ENCODE measurements at places on chromosomes 7 and 10. TPM values are rescaled to one million over a fixed set of nuclear protein-coding genes. Genes with fewer than 3 reads are reported as not detected.

Gene COL1A2
- polyA plus RNA-seq = 10.3 TPM

Gene CCL24
- 28.3 TPM for polyA plus RNA-seq

Gene FAM131B
- polyA plus RNA-seq = 1.5 TPM

Gene EIF4H
- 213 TPM for polyA plus RNA-seq

Gene CAV2
- 25.5 TPM for polyA plus RNA-seq

Gene SLC29A3
- 0.45 TPM for polyA plus RNA-seq

Gene ADRA2A
- 11.6 TPM for polyA plus RNA-seq

DNA sequence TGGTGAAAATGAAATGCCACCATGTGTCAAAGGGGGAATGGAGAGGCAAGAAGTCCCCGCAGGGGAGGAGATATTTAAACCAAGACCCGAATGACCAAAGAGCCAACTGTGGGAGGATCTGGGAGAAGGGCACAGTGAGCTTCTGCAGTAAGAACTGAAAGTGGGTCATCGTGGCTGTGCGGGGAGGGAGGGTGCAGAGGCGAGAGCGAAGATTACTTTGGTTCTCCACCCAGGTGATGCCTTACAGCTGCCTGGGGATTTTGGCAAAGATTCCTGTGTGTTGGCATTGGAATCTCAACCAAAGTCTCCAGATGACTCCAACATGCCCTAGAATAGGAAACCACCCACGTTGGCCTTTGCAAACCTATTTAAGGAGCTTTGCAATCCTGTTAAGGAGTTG, 44.2 kb upstream of the ADAM12 start:
- no peaks in the 10 kb centered on the region for H3K36me3 ChIP-seq
- H3K27me3 ChIP-seq = peaks cover 3% of the 10 kb centered on the region
- no peak overlapping the region for H3K27ac ChIP-seq
- no peak overlapping the region for H3K4me3 ChIP-seq
- DNase-seq = no peak
- no peaks in the 10 kb centered on the region for H3K4me1 ChIP-seq

- no peak for DNase-seq
- no peaks in the 10 kb centered on the region for H3K27me3 ChIP-seq
- no peaks in the 10 kb centered on the region for H3K36me3 ChIP-seq
Measured at GRCh38 chr7:90169891-90170290, 15.6 kb downstream of the STEAP1 start.

DNA sequence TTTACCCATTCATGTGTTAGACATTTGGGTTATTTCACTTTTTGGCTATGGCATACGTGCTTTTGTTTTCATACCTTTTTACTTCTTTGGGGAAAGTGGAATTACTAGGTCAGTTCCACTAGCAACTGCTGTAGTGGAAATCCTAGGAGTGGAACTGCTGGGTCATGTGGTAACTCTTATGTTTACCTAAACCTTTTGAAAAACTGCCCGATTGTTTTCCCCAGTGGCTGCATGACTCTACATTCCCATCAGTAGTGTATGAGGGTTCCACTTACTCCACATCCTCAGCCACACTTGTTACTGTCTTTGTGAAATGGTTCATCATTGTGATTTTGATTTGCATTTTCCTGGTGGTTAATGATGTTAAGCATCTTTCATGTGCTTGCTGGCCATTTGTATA, 82.3 kb downstream of the TAX1BP1 start:
- no peaks in the 10 kb centered on the region for H3K27me3 ChIP-seq
- no peak for DNase-seq
- H3K36me3 ChIP-seq = no peaks in the 10 kb centered on the region
- H3K4me1 ChIP-seq = no peaks in the 10 kb centered on the region

- DNase-seq = no peak
- no peaks in the 10 kb centered on the region for H3K36me3 ChIP-seq
- no peaks in the 10 kb centered on the region for H3K27me3 ChIP-seq
- no peak overlapping the region for H3K27ac ChIP-seq
Measured at GRCh38 chr7:122743211-122743610, 40.5 kb upstream of the RNF148 start.

DNA sequence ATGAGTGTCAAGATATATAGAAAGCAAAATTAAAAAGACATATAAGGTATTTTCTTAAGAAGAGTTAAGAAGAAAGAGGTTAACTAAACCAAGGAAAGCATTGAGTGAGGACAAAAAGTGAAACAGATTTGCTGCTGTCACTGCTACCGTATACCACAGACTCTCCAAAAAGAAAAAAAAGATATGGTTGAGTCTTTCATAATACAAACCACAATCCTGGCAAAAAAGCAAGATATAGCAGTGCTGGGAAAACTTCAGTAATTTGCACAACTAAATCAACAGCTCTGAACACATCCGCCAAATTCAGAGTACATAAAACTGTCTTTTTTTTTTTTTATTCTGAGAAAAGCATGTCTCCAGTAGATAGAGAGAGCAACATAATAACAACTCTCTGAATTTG, 114.7 kb downstream of the ETV1 start:
- no peaks in the 10 kb centered on the region for H3K36me3 ChIP-seq
- DNase-seq = peak; percentile 1
- H3K4me1 ChIP-seq = no peaks in the 10 kb centered on the region
- no peaks in the 10 kb centered on the region for H3K27me3 ChIP-seq
- no peak overlapping the region for H3K27ac ChIP-seq

- no peak for DNase-seq
- H3K36me3 ChIP-seq = no peaks in the 10 kb centered on the region
- H3K27me3 ChIP-seq = no peaks in the 10 kb centered on the region
- no peak overlapping the region for H3K4me3 ChIP-seq
- no peak overlapping the region for H3K27ac ChIP-seq
- H3K4me1 ChIP-seq = no peaks in the 10 kb centered on the region
Measured at GRCh38 chr7:85343484-85343883, 156.6 kb upstream of the SEMA3D start.

- no peak for DNase-seq
- H3K4me1 ChIP-seq = no peaks in the 10 kb centered on the region
- H3K27me3 ChIP-seq = no peaks in the 10 kb centered on the region
- no peak overlapping the region for H3K4me3 ChIP-seq
Measured at GRCh38 chr10:62384057-62384446, 9.9 kb downstream of the ZNF365 start.

GRCh38 chr7:332646-333392, 42.8 kb downstream of the FOXL3 start:
- H3K27me3 ChIP-seq = no peaks in the 10 kb centered on the region
- H3K36me3 ChIP-seq = no peaks in the 10 kb centered on the region

DNA sequence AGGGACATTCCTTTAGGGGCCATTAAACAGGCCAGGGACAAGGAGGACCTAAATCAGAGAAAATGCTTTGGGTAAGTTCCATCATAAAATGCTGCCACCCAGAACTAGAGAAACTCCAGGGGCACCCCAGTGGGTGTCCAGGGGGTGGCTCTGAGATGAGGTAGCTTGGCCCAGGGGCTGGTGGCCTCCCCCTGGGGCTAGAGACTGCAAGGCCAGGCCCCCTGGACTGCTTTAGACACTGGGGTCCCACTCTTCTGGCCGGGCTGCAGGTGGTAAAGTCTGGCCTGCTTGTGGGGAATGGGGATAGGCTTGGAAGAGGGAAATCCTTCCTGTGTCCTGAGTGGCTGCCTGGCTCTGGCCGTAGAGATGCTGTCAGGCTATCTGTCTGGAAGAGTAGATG, 169.6 kb upstream of the PODXL start:
- DNase-seq = no peak
- H3K27ac ChIP-seq = no peak overlapping the region
- no peaks in the 10 kb centered on the region for H3K36me3 ChIP-seq
- no peaks in the 10 kb centered on the region for H3K4me1 ChIP-seq
- H3K27me3 ChIP-seq = no peaks in the 10 kb centered on the region
- H3K4me3 ChIP-seq = no peak overlapping the region

- DNase-seq = no peak
- H3K27me3 ChIP-seq = no peaks in the 10 kb centered on the region
- no peak overlapping the region for H3K27ac ChIP-seq
Measured at GRCh38 chr7:36011588-36011965, 141.5 kb upstream of the EEPD1 start.

GRCh38 chr7:132095111-132095765, 481.0 kb downstream of the PLXNA4 start:
- H3K36me3 ChIP-seq = no peaks in the 10 kb centered on the region
- no peaks in the 10 kb centered on the region for H3K4me1 ChIP-seq

- H3K4me3 ChIP-seq = no peak overlapping the region
- H3K27ac ChIP-seq = no peak overlapping the region
- H3K27me3 ChIP-seq = no peaks in the 10 kb centered on the region
- H3K4me1 ChIP-seq = no peaks in the 10 kb centered on the region
- H3K36me3 ChIP-seq = peaks cover 22% of the 10 kb centered on the region
- DNase-seq = peak; percentile 19
Measured at GRCh38 chr10:11950325-11951018, 92.1 kb downstream of the UPF2 start.

GRCh38 chr7:121020249-121020988, 31.9 kb downstream of the CPED1 start:
- no peak overlapping the region for H3K4me3 ChIP-seq
- no peaks in the 10 kb centered on the region for H3K27me3 ChIP-seq
- H3K36me3 ChIP-seq = no peaks in the 10 kb centered on the region
- no peak overlapping the region for H3K27ac ChIP-seq

DNA sequence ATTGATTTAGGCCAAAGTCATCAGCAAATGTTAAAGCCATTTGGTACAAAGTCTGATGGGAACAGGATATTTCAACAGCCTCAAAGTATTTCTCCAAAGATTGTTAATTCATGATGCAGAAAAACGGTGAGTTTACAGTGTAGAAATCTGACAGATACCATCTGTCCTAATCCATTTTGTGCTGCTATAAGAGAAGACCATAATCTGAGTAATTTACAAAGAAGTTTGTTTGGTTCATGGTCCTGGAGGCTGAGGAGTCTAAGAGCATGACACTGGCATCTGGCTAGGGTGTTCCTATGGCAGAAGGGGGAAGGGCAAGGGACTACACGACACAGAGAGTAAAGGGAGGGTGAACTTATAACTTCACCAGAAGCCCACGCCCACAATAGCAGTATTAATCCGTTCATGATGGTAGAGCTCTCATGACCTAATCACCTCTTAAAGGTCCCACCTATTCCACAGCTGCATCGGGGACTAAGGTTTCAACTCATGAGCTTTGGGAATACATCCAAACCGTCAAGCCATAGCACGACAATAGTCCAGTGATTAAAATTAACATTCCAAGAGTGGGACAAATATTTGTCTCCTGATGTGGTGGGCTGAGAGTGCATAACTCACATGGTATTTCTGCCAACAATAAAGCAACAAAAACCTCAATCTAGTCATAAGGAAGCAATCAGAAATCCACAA, 298.6 kb upstream of the AKR1E2 start:
- no peaks in the 10 kb centered on the region for H3K27me3 ChIP-seq
- DNase-seq = no peak
- no peak overlapping the region for H3K27ac ChIP-seq
- no peaks in the 10 kb centered on the region for H3K4me1 ChIP-seq
- no peak overlapping the region for H3K4me3 ChIP-seq
